Stimulated activated CD8-positive, alpha-beta memory T cell treated with anti-CD3 and anti-CD28 coated beads, Interleukin-4, amount 100 ng/mL, for 4 hours (primary cell): ENCODE measurements at places on chromosomes 5 and 9.

- DNase-seq = no peak
Measured at GRCh38 chr5:72248410-72248981, 71.5 kb downstream of the MRPS27 start.

- no peak for DNase-seq
Measured at GRCh38 chr9:17246770-17247169, 111.9 kb downstream of the CNTLN start.

DNA sequence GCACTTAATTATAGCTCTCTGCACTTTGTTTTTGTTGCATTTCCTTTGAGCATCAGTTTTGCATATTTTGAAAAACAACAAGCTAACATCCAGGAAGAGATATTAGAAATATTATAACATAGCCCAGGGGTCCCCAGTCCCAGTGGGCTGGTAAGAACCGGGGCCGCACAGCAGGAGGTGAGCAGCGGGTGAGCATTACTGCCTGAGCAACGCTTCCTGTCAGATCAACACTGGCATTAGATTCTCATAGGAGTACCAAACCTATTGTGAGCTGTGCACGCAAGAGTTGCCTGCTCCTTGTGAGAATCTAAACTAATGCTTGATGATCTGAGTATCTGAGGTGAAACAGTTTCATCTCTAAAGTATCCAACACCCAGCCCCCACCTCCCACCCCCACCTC, 675.9 kb upstream of the ZNF608 start:
- DNase-seq = no peak

DNA sequence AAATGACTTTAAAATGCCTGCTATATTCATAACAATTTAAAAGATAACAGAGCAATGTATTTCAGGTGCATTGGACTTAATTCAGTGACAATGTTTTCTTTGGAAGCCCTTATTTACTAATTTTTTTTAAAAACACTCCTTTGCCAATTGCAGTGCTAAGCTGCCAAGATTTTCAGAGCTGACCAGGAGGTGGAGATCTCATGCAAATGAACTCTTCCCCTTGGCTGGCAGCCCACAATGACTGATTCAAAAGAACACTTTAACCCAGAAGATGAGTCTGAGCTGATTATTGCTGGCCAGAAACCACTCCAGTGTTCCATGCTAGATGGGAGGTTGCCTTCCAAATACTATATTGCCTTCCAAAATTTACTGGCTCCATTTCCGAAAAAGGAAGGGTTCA, 128.3 kb upstream of the CCNH start:
- no peak for DNase-seq

DNA sequence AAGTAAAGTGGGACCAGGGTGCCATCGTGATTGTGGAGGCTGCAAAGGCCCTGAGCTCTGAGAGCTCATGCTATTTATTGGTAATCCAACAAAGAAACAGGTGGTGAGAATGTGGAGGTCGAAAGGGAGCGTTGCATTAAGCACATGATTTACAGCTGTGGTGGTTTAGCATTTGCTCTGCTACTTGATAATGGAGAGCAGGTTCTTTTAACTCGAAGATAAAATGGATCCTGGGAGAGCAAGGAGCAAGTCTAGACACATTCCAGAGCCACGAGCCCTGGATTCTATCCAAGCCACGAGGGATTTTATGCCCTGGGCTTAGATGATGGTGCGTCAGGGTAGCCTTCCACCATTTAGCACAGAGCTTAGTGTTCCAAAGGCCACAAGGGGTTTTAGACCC, 1710.1 kb upstream of the CDH9 start:
- no peak for DNase-seq

GRCh38 chr5:31853398-31854135, 214.6 kb downstream of the PDZD2 start:
- DNase-seq = no peak

- DNase-seq = no peak
Measured at GRCh38 chr5:36751886-36752285, 124.7 kb upstream of the NIPBL start.

- no peak for DNase-seq
Measured at GRCh38 chr9:14207352-14207995, 106.5 kb downstream of the NFIB start.

DNA sequence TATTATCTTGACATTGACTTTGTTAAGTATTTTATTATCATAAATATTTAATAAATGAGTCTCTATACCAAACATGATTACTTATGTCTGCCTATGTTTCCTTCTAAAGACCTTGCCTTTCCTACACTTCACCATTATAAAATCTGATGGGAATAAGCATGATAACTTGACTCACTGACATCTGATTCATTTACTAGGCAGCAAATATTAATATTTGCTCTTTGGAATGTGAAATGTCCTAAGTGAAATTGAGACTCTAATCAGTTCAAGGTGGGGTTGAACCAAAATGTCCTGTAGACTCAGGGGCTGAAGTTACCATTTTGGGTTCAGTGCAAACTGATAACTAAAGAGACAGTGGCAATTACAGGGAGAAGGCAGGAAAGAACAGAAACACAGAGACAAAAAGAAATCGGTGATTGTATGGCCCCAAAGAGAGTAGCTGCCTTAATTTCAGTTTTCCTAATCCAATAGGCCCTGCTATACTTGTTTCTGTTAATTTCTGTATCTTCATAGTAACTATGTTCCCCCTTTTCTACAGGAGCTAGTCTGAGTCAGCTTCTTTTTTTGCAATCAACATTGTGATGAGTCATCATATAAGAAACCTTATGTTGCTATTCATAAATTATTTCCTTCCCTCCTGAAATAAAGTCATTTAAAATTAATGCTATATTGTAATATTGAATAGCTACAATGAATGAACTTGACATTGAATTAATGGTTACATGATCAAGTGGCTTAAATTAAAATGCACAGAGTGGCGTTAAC, 296.8 kb downstream of the PDE4D start:
- DNase-seq = no peak

DNA sequence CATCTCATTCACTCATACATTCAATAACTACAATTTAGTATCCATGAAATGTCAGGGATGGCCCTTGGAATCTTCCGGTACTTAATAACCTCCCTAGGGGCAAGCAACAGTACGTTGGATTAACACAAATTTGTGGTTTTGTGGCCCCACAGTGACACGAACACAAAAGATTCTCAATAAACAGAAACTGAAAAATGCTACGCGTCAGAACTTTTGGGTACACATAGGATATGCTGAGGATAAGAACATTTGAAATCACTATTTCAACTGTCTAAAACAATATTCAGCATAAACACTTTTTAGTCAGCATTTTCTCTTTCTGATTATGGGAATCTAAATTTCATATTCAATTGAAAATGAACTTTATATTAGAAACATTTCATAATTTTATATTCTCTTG, 107.0 kb upstream of the GPR151 start:
- no peak for DNase-seq

GRCh38 chr9:2465921-2466460, 155.6 kb upstream of the VLDLR start:
- no peak for DNase-seq
